Thoracic aorta (tissue), 2 donors: ENCODE measurements at places on chromosomes 12 and 14. TPM values are rescaled to one million over a fixed set of nuclear protein-coding genes. Genes with fewer than 3 reads are reported as not detected.

CPM gene
- total RNA-seq: 62.3 TPM

RPL10L gene
- not detected for total RNA-seq

NEK9 gene
- 51.3 TPM for total RNA-seq

DNA sequence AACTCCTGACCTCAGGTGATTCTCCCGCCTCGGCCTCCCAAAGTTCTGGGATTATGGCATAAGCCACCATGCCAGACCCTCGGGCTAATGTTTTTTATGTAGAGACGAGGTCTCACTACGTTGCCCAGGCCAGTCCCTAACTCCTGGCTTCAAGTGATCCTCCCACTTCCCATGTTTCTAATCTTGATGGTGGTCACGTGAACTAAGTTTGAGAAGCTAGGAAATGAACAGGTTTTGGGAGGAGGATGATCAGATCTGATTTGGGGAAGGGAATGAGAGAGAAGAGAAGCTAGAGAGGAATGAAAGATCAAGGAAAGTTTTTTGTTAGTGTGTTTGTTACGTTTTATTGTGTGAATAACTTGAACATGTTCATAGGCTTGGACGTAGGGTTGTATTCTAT is 17.2 kb upstream of the SINHCAF start:
- no peak for DNase-seq

- no peak for DNase-seq
Measured at GRCh38 chr12:55733858-55734257, 5.0 kb upstream of the CD63 start.
